Stimulated activated CD8-positive, alpha-beta memory T cell treated with anti-CD3 and anti-CD28 coated beads, Interleukin-2, amount 100 ng/mL, for 48 hours (primary cell): ENCODE measurements at places on chromosomes 1 and 21.

DNA sequence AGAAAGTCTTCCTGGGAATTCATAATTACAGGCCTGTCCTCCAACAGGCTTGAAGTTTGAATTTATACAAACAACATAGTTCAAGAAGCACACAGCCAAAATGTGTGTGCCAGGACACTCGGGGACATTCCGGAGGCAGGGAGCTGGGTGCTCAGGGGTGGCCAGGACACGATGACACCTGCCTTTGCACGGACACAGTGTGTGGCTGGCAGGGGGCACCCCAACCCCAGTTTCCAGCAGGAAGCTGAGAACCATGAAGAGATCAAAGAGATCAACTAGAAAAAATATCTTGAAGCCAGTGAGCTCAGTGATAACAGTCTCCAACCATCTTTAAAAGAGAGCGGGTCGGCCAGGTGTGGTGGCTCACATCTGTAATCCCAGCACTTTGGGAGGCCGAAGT is 32.5 kb upstream of the TRAPPC10 start:
- no peak for DNase-seq

DNA sequence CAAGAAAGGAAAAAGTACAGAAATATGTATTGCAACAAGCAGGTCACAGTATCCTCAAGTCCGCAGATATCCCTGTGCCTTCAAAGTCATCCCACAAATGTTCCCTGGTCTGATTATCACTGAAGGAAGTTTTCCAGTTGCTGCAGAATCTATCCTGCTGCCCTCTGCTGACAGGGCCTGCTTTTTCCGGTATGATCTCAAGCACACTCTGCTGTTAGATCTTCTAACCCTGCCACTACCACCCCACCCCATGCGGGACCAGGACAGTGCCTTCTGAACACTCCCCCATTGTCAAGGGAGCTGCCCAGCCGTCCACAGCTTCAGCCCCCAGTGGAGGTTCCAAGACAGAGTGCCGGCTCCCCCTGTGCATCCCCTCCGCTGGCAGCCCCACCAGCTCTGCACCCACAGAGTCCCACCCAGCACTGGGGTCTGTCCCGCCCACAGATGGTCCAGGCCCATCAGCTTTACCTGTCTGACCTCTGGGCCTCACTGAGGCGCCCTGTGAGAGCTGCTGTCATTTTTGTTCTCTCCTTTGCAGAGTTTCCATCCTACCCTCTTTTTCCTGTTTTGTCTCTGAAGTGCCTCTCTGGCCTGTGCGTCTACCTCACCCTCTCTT is 27.9 kb downstream of the FAM163A start:
- DNase-seq: no peak

DNA sequence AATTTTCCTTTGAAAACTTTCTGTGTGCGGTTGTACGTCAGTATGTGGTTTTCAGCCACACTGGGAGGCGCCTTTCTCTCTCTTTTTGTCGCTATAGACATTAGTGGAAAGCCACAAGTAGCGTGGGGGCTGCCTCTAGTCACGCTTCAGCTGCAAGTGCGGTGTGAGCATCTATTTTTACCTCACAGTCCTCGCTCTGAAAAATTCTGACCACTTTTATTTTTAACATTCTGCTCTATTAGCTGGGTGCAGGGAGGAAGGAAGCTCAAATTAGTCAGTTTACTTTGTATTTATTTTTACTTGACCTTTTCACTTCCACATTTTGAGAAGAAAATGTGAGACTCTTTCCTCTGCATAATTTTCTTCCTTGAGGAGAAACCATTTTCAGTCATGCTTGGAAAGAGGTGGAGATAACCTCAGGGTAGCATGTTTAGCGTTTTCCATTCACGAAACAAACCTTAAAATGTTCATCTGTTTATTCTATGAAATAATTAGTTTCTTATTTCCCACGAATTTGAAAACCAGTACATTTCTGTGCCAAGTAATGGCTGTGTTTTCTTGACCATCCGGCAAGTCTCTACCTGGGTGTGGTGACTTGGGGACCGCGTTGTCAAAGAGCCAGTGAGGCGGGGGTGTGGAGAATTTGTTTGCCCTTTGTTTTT is 35.6 kb downstream of the ADARB1 start:
- DNase-seq: peak; percentile 26

GRCh38 chr1:9604836-9605235 is 16.1 kb downstream of the TMEM201 start:
- DNase-seq: no peak

GRCh38 chr1:113663165-113663951 is 95.9 kb downstream of the PHTF1 start:
- no peak for DNase-seq

- no peak for DNase-seq
Observed at GRCh38 chr1:56387071-56387740, 192.2 kb downstream of the PLPP3 start.

DNA sequence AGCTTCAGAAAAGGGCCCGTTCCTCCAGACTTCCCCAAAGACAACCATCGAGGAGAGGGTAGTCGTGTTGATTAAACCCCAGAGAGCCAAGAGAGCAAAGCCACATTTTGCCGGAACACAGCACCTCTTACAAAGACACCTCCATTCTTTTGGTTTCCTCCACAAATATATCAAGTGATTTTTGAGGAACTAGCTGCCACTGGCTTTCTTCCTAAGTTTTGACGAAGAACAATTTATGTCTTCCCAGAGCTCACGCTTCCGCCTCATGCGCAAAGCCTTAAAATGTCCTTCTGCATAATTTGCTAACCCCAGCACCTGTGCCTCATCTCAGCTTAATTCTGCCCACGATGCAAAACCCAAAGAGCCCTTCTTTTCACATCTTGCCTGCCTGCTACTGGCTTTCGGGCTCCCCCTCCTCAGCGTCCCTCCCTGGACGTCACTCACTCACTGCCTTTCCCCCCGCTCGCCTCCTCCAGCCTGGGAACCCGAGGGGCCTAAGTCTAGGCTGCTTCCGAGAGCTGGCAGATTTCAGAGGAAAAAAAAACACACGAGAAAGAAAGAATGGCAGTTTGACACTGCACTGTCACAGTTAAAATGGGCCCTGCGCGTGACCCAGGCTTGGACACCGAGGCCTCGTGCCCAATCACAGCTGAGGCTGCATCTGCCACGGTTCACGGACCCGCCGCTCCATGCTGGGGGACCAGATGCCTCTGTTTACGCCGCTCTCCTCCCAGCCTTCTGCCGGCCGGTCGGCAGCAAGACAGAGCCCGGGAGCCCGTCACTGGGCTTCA is 77.6 kb upstream of the IFNAR2 start:
- DNase-seq: no peak

DNA sequence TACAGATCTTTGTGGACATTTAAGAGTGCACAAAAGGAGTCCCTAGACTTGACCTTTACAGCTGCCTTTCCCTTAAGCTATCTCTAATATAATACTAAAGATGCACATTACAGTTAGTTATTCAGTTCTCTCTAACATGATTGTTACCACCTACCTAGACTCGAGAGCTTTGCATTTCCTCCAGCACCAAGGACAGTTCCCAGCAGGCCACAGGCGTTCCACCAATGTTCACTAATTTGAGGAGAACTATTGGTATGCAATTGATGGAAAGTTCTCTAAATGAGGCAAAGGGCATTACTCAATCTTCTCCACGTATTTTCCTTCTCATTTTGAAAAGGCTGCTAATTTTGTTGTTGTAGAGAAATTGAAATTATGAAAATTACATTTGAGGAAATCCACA is 5.4 kb upstream of the NTNG1 start:
- no peak for DNase-seq

DNA sequence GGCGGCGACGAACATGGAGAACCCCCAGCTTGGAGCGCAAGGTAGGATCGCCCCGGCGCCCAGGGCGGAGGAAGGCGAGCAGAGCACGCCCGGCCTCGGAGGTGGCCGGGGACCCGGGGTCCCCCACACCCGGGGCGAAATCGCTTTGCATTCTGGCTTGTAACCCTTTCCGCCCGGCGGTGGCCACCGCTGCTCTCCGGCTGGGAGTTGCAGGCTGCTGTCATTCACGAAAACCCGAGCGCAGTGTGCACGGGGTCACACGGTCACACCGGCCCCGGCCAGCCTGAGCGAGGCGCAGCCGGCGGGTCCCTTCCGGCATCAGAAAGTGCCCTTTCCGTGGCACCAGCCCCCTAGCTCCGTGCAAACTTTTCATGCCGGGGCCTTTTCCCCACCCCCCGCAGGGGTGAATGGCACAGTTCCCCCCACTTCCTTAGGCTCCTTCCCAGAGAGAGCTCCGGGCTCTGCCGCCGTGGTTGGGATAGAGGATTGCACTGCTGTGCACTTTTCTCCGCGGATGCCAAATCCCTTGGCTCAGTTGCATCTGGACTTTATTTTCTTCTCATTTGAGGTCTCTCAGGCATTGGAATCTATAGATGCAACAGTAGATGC is 802 bp downstream of the KAZN start:
- DNase-seq: no peak

DNA sequence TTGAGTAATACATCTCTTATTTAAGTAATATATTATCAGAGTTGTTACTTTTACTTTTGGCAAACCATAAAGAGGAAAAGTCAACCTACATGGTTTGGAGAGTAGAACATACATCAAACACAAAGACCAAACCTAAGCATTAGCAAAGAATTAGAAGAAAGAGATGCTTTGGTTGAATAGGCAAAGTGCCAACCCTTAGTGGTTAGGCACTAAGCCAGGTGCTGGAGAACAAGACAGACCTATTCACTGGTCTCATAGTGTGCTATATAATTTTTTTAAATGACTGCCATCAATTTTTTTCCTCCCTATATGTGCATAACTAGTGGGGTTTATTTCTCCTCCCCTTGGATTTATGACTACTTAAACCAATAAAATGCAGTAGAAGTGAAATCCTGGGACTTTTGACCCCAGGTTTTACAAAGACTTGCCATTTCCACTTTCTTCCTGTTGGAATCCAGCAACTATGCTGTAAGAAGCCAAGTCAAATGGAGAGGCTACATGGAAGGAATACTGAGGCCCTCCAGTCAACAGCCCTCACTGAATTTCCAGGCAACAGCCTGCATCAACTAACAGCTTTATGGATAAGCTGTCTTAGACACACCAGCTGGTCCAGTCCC is 69.8 kb upstream of the HAO2 start:
- no peak for DNase-seq

- DNase-seq: no peak
Observed at GRCh38 chr1:9633493-9633892, 18.0 kb upstream of the PIK3CD start.

- no peak for DNase-seq
Observed at GRCh38 chr21:41207401-41208375, 39.7 kb downstream of the BACE2 start.

DNA sequence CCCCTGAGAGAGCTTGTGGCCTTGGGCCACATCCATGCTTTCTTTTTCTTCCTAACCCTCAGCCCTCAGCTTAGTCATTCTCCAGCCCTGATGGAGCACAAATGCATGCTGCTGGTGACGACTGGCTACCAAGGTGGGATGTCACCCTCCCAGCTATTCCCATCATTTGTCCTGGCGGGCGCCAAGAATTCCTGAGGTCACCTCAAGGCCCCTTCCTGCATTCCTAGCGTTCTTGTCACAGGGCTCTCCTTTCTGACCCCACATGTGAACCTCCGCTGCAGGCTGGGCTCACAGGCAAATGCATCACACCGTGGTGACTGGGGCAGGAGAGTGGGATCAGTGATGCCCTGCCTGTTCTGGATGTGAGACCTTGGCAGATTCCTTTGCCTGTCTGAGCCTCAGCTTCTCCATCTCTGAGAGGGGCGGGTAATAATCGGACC is 53.4 kb upstream of the IFFO2 start:
- no peak for DNase-seq

- no peak for DNase-seq
Observed at GRCh38 chr1:36805979-36806640, 228.2 kb downstream of the GRIK3 start.

GRCh38 chr1:97243973-97244560 is 522.5 kb downstream of the PTBP2 start:
- no peak for DNase-seq

GRCh38 chr21:39332175-39332574 is 16.7 kb downstream of the HMGN1 start:
- DNase-seq: no peak

DNA sequence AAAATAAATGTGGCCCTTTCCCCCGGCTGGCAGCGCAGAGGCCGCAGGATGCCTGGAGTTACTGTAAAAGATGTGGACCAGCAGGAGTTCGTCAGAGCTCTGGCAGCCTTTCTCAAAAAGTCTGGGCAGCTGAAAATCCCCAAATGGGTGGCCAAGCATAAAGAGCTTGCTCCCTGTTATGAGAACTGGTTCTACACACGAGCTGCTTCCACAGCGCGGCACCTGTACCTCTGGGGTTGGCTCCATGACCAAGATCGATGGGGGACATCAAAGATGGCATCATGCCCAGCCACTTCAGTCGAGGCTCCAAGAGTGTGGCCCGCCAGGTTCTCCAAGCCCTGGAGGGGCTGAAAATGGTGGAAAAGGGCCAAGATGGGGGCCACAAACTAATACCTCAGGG is 95.9 kb downstream of the LRIG2 start:
- DNase-seq: no peak

DNA sequence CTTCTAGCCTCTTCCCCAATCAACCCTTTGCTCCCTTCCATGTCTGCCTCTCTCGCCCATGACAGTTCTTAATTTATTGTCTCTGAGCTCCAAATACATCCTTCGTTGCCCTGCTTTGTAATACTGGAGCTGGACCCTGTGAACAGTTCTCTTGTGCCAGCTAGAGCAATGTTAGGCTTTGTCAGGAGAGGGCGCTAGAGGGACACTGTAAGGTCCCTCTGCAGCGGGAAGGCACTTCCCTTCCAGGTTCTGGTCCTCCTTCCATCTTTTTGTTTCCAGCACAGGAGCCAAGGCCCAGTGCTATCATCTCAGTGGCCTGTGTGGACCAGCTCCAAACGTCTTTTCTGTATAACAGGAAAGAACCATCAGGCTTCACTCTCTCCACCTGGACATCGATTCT is 95.9 kb downstream of the PTPRU start:
- DNase-seq: peak; percentile 13

DNA sequence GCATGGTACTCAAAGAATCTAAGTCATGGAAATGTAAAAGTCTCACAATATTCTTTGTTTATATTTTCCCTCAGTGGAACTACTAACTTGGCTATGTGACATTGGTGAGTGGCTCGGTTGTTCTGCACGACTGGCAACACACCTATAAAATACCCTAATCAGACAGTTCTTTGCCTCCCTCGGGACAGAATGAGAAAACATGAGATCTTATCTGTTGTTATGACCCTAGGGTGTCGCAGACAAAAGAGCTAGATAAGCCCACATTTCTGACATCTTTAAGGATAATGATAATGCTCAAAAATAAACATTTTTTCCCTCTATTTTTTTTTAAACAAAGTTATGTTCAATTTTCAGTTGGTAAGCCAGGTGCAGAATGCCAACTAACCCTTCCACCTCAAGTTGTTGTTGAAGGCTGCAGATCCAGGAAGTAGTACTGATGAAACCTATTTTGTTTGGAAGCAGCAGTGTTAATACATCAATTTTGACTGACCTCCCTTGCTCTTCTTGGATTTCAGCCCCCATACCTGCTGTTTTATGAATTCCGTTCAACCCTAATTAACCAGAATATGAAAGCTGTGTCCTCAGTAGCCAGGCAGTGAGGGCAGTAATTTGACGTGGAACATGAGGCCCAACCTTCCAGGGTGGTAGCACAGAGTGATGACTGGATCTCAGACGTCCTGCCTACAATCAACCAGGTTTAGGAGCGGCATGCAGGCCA is 108.7 kb upstream of the DUSP10 start:
- DNase-seq: no peak
